ENCODE measurements at places on chromosomes 13 and 19. TPM values are rescaled to one million over a fixed set of nuclear protein-coding genes. Genes with fewer than 3 reads are reported as not detected.

GRCh38 chr19:17873786-17874757 is 2.3 kb downstream of the SLC5A5 start:
- DNase-seq: peak; percentile 63

DNA sequence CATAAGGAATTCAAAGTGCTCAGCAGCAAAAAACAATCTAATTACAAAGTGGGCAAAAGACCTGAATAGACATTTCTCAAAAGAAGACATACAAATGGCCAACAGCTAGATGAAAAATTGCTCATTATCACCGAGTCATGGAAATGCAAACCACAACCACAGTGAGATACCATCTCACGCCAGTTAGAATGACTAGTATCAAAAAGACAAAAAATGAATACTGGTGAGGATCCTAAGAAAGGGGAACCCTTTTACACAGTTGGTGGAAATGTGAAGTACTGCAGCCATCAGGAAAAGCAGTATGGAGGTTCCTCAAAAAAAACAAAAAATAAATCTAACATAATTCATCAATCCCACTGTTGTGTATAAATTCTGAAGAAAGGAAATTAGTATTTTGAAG is 1206.1 kb downstream of the EFNB2 start:
- no peak for DNase-seq

DNA sequence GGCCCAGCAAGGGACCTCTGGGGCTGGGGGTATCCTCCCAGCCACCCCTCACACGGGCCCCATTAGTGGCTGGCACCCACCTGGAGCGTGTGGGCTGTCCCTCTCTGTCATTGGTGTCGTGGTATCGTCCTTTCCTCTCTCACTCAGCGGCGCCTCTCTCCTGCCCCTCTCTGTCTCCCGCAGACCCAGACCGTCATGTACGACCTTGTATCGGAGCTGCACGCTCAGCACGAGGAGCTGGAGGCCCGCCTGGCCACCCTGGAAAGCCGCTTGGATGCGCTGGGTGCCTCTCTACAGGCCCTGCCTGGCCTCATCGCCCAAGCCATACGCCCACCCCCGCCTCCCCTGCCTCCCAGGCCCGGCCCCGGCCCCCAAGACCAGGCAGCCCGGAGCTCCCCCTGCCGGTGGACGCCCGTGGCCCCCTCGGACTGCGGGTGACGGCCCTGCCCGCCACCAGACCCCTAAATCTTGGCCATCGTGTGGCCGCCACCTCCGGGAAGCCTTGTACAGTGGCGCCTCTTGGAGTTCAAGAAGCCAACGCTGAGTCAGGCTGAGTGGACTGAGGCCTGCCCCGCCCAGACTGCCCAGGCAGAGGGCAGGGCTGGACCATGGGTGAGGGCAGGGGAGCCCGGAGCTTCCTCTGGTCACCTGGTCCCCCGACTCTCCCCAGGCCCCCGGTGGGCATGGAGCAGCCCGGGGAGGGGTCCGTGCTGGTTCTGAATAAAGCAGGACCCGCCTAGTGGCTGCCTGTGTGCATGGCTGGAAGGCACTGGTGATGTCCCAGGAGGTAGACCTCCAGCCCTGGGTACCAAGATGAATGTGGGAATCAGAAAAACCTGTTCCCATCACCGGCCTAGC is 9.8 kb upstream of the ARRDC2 start:
- no peak for DNase-seq

DNA sequence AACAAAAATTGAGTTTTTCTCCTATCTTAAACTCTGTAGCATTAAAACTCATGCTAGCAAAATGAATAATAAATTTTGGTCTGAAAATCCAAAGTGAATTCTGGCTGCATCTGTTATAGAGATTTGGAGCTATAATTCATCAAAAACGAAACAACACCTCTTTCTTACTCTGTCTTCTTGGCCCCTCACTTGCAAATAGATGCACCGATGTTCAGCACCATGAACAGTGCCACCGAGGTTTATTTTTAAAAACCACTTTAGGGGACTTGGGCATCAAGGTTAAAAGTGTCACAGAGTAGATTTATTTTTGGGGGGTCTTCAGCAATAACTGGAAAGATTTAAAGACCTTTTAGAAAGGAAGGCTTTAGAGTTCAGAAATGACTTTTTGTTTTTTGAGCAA is 26.1 kb upstream of the EID2 start:
- no peak for DNase-seq

- peak; percentile 54 for DNase-seq
These were observed 14.0 kb upstream of the CELF5 start for GRCh38 chr19:3210347-3211017.

DNA sequence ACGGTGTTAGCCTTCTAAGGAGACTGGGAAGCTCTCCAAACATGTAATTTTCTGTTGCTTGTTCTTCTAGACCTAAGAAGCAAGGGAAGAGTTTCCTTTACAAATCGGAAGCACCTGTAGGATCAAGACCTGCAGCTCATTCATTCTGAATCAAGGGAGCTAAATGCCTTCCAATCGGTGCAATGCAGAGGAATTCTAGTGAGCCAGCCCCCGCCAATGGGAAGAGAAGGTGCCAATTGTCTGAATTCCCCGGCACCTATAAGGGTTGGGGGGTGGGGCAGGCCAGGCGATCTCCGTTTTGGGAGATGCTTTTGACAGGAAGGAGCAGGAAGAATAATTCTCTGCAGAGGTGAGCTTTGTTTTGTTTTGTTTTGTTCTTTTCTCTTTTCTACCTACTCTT is 7.1 kb upstream of the NLRP13 start:
- no peak for DNase-seq

Gene POLR1D
- 167 TPM for total RNA-seq

Gene MATK
- 14.7 TPM for total RNA-seq

DNA sequence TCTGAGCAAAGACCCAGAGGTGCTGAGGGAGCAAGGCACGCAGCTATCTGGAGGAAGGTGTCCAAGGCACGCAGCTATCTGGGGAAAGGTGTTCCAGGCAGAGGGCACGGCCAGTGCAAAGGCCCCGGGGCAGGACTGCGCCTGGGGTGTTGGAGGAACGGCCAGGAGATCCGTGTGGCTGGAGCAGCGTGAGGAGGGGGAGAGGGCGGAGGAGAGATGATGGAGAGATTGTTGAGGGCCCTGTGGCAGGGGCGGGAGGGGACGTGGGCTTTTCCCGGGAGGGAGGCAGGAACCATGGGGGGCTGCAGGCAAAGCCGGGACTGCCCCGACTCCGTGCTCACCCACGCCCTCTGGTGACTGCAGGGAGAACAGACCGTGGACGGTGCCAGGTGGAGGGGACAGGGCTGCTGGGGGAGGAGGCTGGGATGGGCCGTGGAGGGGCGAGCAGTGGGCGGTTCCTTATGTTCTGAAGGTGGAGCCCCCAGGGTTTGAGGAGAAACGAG is 13.3 kb upstream of the MISP start:
- DNase-seq: peak; percentile 47

Gene CRX
- total RNA-seq: not detected

Gene SPACA4
- total RNA-seq: not detected

Gene SHISA7
- total RNA-seq: not detected

DNA sequence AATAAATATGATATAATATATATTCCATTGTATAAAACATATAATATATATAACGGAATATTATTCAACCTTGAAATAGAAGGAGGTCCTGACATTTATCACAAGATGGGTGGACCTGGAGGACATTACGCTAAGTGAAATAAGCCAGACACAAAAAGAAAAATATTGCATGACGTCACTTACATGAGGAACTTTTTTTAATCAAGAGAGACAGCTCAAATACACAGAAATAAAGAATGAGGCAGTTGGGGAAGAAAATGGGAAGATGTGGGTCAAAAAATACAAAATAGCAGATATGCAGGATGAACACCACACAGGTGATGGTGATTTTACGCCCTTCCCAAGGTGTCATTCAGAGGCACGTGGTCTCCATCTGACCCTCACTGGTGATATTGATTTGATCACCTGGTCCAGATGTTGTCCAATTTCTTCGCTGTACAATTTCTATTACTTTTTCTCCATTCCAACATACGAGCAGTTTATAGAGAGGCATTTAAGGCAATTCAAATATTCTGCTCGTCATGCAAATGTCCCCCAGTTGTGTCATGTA is 513 bp upstream of the ZNF317 start:
- DNase-seq: no peak

DNA sequence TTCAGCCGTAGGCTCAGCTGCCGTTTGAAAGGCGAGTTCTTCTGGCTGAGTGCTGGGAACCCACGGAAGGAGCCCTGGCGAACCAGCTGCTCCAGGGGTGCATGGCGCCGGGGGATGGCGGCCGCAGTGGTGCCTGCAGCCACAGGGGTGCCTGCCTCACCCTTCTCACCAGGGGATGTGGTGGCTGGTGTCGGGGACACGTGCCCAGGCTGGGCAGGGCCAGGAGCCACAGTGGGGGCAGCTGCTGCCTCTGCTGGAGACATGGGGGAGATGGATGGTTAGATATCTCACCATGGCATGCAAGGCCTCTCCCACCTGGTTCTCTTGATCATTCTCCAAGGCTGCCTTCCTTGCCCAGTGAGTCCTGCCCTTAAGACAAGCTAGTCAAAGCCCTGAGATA is 17.1 kb downstream of the NUMBL start:
- no peak for DNase-seq

GRCh38 chr13:74219566-74219965 is 85.4 kb upstream of the KLF12 start:
- DNase-seq: no peak

DNA sequence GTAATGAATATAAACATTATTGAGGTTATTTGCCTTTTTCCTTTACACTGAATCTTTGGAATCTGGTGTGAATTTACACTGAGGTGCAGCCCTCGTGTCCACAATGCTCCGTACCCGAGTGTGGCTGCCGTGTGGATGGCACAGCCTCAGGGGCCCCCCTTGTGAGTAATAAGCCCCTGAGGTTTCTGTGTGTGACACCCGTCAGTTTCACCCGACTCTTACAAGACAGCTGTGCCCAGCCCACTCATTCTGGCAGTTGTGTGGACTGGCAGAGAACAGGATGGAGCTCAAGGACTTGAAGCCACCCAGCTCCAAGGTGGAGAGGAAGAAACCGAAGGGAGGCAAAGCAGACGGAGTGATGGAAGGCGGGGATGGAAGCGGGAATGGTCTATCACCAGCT is 7.8 kb downstream of the PROZ start:
- DNase-seq: no peak

DNA sequence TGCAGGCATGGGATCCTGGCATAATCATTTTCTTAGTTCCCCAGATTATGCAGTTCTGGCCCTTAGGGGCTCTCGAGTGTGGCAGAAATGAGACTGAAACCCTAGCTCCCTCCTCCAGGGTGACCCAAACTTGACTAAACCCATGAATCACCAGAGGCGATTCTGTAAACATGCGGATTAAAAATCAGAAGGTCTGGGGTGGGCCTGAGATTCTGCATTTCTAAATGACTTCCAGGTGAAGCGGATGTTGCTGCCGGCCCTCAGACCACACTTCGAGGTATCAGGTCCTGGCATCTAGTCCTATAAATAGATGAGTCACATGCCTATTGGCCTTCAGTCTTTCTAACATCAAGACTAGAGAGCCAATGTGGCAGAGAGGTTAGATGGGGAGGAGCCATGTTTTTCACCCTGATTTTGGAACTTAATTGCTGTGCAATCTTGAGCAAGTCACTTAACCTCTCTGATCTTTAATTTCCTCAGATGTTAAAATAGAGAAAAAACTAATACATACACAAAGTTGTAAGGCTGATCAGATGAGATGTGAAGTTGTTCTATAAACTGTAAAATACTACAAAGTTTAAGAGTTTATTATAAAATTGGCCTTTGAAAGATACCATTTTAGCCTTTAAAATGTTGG is 431.2 kb downstream of the FOXO1 start:
- DNase-seq: no peak

Gene HIF3A
- not detected for total RNA-seq

- DNase-seq: no peak
These were observed 22.4 kb downstream of the RFXAP start for GRCh38 chr13:36841391-36841790.

Gene PTGER1
- not detected for total RNA-seq

- no peak for DNase-seq
These were observed 88.3 kb downstream of the COL4A1 start for GRCh38 chr13:110218581-110219201.

GRCh38 chr13:43698009-43698408 is 88.8 kb downstream of the ENOX1 start:
- no peak for DNase-seq

DNA sequence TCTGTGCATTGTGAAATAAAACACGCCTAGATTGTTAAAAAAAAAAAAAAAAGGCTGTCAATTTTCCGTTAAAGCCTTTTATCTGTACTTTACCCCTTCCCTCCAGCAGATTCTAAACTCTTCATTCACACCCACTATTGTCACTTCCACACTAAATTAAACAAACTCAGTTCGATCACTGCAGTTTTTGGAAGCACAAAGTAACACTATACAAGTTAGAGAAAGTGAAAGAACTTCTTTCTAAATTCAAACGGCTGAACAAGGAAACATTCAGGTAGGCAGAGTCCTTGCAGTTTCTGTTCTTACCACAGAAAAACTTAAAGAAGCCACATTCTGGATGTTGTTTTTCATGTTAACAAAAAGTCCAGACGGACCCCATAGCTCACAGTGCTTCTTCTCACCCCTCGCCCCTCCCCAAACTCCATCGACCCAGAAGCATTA is 27.5 kb upstream of the UBE2L5 start:
- peak; percentile 59 for DNase-seq

DNA sequence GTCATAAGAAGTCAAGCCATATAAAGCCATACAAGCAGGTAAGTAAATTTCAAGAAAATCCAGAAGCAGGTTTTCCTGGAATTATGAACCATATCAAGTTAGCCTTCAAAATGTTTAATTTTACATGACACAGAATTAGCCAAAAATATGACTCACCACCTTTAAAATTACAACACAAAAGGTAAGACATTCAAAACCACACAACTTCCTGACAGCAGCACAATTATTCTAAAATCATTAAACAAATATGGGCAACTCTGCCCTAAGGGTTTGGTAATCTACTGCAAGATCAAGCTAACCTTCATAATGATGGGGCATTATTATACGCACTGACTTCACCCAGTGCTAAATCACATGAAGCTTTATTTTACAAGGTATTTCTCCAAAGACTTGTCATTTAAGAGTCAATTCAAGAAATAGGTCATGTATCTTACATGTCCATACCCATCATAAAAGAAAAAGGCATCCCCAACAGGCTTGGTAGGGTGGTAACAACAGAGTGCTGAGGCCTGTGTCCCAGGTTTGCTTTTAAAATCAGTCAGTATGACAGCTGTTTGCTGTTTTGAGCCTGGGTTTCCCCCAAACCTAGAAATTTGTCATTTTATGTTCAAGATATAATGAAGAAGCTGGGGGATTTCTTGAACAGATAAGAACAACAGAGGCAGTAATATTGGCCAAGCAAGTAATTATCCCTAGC is 15.2 kb downstream of the RCBTB1 start:
- no peak for DNase-seq

Gene ZNF534
- not detected for total RNA-seq

- no peak for DNase-seq
These were observed 9.0 kb downstream of the SIGLEC5 start for GRCh38 chr19:51621178-51621577.

Gene LRRC4B
- not detected for total RNA-seq

DNA sequence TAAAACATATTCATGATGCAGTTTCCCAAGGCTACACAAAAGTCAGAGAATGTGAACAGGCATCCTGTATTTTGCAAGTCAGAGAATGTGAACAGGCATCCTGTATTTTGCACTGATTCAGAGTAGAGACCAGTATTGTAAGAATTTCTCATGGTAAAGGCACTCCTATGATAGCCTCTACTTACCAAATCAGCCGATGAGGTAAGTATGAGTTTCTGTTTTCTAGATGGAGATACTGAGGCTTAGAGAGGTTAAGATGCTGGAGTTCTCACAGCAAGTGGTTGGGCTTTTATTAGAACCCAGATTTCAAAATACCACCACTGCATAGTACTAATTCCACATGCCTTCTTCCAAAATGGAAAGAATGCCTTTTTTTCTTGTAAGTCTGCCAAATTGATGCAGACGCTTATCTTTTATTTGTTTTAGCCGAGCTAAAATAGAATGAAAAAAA is 12.3 kb downstream of the TPT1 start:
- DNase-seq: no peak

Data from naive thymus-derived CD4-positive, alpha-beta T cell (primary cell).